Astrocyte of the spinal cord (primary cell): ENCODE measurements at places on chromosomes 12 and 14.

DNA sequence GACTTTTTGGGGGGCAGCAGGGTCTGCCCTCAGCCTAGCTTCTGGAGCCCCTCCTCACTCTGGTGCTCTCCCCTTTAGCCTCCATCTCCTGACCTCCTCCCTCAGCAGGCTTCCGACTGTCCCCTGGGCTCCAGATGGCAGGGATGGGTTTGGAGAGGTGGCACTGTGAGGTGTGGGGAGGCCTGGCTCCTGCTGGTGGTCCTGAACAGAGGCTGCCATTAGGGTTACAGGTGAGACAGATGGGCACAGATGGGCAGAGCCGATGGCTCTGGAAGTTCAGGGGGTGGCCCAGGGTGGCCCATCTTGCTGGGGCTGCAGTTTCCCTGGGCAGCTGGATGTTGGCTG, 68.5 kb upstream of the BEGAIN start:
- no peak for DNase-seq

GRCh38 chr14:96584199-96584906, 82.2 kb downstream of the PAPOLA start:
- no peak for DNase-seq

GRCh38 chr12:59937148-59937547, 341.3 kb downstream of the SLC16A7 start:
- DNase-seq, result no peak

GRCh38 chr14:35229792-35230089, 62.4 kb upstream of the PSMA6 start:
- DNase-seq, result no peak

GRCh38 chr14:71733210-71733883, 198.9 kb upstream of the RGS6 start:
- DNase-seq, result peak; percentile 62

- no peak for DNase-seq
These were observed 294.5 kb downstream of the GALC start for GRCh38 chr14:87698481-87698880.

DNA sequence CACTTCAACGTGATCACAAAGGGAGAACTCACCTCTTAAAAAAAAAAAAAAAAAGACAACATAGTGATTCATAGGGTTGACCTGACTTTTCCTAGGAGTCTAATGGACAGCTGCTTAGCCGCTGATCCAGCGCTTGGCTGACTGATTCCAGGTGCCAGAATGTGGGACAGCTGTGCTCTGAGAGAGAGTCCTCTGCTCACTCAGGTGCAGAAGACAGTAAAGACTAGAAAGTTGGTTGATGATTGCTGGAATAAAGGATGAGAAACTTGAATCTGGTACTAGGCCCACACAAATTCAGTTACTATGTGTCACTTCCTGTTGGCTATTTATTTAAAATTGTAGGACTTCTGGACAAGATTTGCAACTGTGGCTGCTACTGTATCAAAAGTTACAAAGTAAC, 229.4 kb downstream of the CHST11 start:
- DNase-seq, result peak; percentile 53

GRCh38 chr12:103768467-103769123, 72.4 kb downstream of the NT5DC3 start:
- peak; percentile 24 for DNase-seq

DNA sequence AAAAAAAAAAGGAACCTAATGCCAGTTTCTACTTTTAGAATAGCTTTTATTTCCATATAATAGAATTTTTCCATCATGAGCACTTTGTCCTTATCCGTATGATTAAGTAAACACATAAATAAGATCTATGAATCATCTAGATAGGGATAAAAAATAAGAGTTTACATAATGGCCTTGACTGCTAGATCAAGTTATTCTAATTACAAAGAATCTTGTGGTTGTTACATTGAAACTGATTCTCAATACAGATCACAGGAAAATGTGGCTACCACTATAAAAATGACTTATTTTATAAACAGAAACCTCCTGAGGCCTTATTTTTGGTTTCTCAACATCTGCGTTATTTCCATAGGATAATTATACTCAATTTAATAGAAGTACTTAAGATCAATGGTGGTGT, 34.4 kb upstream of the NDUFA12 start:
- DNase-seq, result no peak

GRCh38 chr12:122483969-122484368, 16.8 kb downstream of the ZCCHC8 start:
- DNase-seq, result no peak

DNA sequence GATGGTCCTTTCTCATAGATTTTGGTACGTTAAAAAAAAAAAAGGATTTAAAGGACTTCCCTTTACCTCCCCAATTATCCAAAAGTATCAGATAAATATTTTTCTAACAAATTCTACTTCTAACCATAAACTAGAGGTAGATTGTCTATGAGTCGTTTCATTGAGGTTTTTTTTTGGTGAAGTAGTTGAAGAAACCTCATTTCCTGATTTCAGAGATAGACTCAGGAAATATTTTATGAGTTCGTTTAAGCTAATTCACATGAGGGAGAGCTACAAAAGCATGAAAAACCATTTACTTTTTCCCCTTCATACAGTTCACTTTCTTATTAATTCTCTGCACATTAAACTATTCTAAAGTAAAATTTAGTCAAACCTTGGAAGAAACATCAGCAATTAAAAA, 112.5 kb downstream of the RALGAPA1 start:
- DNase-seq, result no peak

DNA sequence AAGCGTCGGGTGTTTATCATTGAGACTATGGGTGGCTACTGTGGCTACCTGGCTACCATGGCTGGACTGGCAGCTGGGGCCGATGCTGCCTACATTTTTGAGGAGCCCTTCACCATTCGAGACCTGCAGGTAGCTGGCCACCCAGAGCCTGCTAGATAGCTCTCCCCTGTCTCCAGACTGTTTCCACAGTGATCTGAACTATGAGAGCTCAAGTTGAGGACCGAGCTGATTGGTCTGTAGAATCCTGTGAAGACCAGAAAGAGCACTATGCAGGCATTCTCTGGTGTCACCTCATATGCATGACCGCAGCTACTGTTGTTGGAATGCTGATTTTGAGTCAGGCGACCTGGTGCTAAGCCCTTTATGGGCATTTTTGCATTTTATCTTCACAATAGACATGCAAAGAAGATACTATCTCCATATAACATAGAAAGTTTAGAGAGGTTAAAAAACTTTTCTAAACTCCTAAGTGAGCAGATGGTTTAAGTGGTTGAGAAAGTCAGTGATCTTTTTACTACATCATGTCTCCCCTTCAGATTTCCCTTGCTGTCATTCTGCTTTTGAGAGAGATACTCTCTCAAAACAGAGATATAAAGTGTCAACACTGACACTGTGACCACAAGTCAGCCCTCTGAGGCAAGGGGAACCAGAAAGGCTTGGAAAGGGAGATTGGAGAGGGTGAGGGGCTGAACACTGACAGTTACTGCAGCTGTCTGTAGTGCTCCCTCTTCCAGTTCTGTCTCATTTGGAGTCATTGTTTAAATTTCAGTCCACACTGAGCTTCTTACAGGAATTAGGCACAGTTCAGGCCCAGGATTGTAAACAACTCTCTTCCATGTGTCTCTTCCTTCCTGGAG, 14.3 kb downstream of the ASB8 start:
- no peak for DNase-seq

GRCh38 chr12:12896260-12896659, 4.9 kb downstream of the GPRC5A start:
- peak; percentile 61 for DNase-seq

GRCh38 chr12:6375269-6376078, at the start of gene SCNN1A:
Gene SCNN1A, minus strand, starts transcription at chr12:6375563. Its CDS starts 780 bp downstream, at chr12:6374783.
- DNase-seq, result no peak

- no peak for DNase-seq
These were observed 13.5 kb downstream of the SLC7A7 start for GRCh38 chr14:22801716-22802115.

DNA sequence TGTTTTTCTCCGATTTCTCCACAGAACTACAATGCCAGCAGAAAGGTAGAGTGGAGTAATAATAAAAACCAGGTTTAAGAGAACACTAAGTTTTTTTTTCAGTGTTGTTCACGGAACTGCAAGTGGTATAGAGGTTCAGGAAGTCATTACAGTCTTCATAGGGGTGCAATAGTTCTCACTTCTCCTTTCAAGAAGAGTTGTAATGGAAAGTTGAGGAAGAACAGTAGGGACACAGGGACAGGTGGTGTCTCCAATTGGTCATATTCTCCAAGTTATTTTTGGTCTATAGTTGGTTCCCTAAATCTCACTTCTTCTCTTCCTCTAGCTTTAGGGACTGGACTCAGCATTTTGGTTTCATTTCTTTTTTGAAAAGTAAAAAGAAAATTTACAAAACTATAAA, 894.0 kb downstream of the NRXN3 start:
- DNase-seq, result no peak

DNA sequence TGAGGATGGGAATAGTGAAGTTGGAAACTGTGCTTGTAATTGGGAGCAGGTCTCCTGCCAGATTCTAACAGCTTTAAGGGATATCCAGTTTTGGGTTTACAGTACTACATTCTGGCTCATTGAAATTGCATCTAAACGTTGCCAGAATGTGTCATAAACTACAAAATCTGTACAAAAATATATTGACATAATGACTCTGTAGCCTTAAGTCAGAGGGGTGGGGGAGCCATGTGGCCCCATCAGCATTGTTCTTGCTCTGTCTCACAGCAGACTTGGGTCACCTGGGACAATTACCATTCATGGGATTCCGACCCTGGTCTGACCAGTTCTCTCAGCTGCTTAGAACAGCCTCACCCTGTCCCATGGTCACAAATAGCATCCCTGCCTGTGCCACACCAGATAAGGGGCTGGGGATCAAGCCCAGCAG, 43.3 kb upstream of the MED13L start:
- peak; percentile 15 for DNase-seq

DNA sequence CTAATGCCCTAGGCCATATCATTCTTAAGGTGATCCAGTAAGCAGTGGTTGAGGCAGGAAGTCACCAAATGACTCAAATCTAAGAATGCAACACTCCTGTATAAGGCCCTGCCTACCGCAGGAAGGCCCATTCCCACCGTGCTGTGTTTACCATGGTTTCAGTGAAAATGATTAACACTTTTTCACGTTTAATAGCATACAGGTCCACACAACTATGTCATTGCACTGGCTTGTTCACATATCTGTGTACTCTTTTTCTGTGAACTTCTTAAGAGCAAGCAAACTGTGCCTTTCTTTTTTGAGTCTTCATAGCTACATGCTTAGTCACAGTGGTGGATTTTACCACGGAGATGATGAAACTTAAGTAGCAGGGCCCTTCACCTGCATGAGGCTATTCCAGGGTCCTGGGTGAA, 214.9 kb downstream of the CNTN1 start:
- peak; percentile 41 for DNase-seq

GRCh38 chr12:6264402-6265037, 46.0 kb upstream of the PLEKHG6 start:
- no peak for DNase-seq

DNA sequence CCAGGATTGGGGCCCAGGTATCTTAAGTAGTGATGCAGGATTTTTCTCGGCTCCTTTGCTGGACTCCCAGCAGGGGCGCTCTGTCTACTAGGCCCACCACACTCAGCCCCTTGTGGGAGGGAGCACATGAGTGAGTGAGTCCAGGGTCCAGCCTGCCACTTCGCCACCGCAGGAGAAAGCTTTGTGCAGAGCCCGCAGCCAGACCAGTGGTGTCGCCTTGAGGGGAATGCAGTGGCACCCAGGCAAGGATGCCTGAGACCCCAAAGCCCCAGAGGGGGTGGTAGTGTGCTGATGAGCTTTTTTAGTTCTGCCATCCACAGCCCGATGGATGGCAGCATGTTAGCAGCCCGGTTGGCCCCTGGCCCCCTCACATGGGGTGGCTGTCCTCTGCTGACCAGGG, 5.4 kb upstream of the MRPS35 start:
- DNase-seq, result no peak

GRCh38 chr14:21054123-21054767, 3.4 kb upstream of the RNASE8 start:
- DNase-seq, result no peak

GRCh38 chr12:175250-175649, 38.7 kb downstream of the SLC6A12 start:
- DNase-seq, result no peak

DNA sequence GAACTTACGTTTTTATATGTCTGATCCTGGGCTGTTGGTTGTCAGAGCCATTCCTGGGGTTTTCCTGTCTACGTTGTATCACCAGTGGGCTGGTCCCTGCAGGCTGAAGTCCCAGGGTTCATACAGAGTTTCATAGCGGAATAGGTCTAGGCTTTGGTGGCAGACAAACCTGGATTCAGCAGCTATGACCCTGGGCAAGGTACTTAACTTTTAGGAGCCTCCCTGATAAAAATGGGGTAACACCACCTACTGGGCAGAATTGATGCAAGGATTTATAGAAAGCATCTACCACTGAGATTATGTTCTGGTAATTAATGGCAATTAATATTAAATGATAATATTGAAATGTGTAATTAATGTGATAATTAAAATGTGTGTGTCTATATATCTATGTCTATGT, 141.2 kb downstream of the SYNE2 start:
- no peak for DNase-seq

DNA sequence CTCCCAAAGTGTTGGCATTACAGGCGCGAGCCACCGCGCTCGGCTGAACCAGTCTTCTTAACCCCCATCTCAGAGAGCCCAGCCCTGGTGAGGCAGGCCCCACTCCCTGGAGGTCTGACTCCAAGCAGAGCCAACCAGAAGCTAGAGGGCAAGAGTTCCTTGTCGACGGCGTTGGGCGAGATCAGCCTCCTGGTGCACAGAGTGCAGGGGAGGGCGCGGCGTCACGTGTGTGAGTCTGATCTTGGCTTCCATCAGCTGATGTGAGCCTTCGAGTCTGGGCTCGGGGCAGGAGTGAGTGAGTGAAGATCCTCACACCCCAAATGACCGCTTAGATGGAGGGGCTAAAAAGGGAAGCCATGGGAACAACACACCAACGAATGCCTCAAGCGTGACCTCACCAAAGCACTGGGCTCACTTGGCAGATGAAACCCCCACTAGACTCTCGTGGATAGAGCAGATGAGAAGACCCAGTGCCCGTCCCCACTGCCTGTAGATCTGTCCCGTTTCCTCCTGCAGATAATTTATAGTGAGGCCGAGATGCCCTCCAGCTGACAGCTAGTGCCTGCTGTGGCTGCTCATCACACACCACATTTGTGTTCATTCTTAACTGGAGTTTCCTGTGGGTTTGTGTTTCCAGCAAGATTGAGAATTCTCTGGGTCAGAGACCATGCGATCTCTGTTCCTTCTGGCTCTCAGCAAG, 28.6 kb upstream of the ADGRD1 start:
- DNase-seq, result no peak

DNA sequence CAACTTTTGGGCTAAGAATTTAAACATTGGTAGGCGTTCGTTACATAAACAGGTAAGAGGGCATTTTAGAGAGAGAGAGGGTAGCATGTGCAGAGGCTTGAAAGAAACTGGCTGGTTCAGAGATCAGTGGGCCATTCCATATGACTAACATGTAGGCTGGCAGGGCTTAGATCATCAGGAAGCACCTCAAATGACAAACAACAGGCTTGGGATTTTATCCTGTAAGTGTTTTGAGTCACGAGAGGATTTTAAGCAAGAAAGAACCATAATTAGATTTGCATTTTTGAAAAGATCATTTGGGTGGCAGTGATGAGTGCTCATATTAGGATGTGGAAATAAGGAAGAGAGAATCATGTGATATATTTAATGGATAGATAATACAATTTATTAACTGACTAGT, 8.7 kb upstream of the PLEKHA5 start:
- no peak for DNase-seq
